ENCODE measurements at places on chromosomes 13 and 19.

DNA sequence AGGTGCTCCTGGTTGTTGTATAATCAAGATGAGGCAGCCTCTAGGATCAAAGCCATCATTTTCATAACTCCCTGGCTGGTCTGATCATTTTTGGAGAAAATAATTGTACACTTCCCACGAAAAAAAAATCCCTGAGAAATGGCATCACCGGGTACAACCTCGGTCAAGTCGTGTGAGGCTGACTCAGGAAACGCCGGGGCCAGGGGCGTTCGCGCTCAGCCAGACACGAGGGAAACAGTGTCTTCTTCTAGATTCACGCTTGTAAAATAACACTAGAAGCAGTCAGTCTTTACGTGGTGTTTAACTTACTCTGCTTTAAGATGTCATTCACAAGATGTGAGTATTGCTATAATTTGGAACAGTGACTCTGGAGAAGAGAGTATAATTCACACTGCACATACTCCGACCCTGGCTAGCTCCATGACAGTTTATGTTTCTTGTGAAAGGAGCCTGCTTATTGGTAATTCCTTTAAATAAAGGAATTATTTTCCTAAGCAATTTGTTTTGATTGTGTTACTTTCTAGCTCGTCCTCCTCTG is 109.0 kb upstream of the SOX1 start:
- no peak for DNase-seq

DNA sequence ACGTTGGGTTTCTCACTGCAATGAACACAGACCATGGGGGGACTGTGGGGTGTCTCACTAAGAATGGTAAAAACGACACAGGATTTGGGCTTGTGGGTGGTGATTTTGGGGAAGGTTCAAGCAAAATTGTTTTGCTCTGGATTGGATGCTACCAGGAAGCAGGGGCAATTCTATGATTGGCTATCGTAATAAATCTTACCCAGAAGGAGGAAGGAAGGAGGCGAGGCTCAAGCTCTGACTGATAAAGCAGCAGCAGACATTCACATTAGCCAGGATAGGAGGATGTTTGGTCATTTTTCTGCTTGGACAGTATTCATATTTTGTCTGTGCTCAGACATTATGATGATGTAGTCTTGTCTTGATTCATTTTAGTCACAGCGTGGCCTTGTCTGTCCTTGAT is 1.5 kb downstream of the ZNF576 start:
- no peak for DNase-seq

DNA sequence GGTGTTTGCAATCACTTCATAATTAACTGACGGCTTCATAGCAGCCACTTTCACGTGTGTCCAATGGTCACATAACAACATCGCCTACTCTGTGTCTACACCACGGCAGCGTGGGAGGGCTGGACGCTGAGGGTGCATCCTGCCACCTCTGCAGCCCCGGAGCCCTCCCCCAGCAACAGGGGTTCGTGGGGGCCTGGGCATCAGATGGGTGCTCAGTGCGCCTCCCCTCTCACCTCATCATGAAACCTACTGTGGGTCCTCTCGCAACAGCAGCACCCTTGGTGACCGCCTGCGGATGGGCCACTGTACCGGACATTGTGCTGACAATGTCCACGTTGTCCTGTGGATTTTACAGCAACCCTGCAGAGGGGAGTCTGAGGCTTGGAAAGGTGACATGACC is 193.5 kb downstream of the UQCRFS1 start:
- no peak for DNase-seq

- peak; percentile 11 for DNase-seq
Measured at GRCh38 chr19:34732612-34733211, 1.3 kb upstream of the ZNF181 start.

DNA sequence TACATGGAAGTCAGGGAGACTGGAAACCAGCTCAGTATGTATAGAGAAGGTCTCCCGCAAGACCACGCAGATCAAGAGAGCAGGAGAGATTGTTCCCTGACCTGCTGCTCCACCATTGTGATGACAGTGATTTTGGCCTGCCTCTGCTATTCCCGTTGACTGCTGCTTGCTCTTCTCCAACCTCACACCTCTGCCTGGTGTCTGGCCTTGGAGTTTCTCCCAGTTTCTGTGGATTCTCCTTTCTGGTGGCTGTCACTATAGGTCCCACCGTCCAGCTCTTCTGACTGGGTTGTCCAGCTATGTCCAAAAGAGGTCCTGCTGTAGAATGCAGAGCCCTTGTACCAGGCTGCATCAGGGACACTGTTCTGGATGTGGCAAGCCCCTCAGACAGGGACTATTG is 171.7 kb downstream of the DNAJC15 start:
- DNase-seq = no peak

DNA sequence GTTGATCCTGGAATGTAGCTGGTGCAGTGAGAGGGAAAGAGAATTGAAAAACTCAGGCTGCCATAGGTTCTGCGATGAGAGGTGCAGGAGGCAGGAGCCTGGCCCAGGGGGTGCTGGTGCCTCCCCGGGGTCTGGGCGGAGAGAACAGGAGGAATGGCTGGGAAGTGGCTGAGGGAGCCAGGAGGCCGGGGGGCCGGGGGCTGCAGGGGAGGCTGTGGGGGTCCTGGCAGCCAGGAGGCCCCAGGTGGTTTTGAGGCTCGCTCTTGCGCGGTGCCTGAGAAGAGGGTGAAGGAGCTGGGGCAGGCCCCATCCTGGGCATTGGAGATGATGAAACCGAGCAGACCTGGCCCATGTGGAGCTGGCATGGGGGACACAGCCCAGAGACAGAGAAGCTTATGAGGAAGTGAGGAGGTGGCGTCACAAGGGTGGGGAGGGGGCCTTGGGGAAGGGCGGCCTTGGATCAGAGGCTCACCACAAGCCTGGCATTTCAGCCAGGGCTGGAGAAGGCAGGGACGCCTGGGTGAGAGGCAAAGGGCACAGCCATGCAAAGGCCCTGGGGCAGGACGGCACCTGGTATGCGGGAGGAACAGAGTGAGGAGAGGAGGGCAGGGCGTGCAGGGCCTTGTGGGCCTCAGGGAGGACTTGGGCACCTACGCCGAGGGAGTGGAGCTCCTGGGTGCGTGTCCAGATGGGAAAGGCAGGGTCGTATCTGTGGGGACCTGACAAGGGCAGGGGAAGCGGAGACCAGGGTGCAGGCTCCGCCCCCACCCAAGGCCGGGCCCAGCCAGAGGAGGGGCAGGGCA is 1.3 kb upstream of the TEKTIP1 start:
- no peak for DNase-seq

GRCh38 chr13:39023761-39024160 is 14.1 kb downstream of the PROSER1 start:
- DNase-seq = no peak

DNA sequence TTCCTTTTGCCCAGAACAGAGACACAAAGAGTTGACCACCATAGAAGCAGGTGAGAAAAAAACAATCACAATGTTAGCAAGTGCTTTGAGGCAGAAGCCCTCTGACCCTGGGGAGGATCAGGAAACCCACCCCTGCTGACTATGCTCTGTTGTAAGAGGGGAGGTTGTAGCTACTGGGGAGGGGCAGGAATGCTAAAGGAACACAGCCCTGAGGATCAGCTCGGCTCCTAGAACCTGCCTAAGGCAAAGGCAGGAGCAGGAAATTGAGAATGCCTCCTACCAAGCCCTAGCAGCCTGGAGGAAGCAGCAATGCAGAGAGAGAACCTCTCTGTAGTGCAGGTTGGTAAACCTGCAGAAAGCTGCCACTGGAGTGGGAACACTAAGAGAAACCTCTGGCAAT is 624.0 kb upstream of the KLF12 start:
- DNase-seq = no peak
